Activated T-helper 1 cell treated with Interleukin-2 at 50 U/mL for 16 hours (primary cell): ENCODE measurements at places on chromosomes 7 and 10.

DNA sequence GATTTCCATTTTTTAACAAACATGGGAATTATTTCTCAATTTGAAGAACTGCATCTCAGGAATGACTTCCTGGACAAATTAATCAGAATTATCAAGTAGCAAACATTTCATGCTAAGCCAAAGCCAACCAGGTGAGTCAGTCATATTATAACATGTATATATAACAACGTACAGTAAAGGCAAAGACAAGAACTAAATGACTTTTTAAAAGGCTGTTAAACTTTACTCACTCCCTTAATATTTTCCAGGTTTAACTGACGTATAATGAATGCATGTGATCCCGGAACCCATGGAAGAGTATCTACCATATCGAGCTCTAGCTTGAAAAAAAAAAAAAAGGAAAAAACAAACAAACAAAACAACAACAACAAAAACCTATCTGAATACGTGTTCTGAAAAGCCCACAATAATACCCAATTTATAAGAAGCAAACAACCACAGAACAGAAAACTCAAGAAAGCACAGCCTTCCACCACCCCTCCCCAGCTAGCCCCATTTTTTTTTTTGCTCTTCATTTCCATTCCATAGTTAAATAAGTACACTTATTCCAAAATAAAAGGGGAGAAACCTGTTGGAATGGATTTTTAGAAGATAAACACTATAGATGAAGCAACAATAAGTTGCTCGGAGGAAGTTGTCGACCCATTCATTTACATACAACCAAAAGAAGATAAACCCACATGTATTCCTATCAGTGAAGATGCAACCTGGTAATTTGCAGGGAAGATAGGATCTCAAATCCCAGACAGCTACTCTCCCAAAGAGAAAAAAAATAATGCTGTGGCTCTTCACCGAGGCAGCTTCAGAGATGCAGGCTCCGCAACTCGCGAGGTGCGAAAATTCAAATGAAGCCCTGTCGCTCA, 537 bp downstream of the NAPEPLD start:
- DNase-seq, result no peak

DNA sequence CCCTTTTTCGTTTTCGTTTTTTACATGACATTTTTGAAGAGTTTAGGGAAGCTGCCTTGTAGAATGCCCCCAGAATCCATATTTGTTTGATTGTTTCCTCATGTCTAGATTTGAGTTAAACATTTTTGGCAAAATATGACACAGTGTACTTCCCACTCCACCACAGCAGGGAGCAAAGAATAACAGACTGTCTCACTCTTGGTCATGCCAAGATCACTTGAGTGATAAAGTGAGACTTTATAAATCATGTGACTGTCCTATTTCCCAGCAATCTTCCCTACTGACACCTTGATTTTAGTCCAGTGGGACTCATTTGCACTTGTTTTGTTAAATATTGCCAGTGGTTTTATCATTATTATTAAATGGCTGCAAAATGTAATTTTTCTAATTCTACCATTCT, 44.4 kb upstream of the USP6NL start:
- DNase-seq, result no peak

DNA sequence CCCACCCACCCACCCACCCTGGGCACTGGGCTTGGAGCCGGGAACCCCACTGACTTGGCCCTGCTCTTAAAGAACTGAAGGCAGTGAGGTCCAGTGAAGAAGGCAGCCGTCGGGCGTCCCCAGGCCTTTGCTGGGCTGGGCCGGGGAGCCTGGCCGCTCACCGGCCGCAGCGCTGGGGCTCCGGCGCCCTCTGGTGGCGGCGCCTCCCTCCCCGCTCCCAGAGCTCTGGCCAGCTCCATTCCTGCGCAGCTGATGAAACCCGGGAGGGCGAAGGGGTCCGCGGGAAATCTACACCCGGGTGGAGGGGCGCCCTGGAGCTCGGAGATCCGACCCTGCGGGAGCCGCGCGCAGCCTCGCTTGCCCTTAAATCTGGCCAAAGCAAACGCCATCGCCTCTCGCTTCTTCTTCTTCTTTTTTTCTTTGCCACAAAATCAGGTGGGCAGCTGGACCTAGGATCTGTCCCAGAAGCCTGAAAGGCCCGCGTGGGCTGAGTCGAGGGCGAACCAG, 1.7 kb upstream of the CXCL12 start:
- DNase-seq, result no peak

DNA sequence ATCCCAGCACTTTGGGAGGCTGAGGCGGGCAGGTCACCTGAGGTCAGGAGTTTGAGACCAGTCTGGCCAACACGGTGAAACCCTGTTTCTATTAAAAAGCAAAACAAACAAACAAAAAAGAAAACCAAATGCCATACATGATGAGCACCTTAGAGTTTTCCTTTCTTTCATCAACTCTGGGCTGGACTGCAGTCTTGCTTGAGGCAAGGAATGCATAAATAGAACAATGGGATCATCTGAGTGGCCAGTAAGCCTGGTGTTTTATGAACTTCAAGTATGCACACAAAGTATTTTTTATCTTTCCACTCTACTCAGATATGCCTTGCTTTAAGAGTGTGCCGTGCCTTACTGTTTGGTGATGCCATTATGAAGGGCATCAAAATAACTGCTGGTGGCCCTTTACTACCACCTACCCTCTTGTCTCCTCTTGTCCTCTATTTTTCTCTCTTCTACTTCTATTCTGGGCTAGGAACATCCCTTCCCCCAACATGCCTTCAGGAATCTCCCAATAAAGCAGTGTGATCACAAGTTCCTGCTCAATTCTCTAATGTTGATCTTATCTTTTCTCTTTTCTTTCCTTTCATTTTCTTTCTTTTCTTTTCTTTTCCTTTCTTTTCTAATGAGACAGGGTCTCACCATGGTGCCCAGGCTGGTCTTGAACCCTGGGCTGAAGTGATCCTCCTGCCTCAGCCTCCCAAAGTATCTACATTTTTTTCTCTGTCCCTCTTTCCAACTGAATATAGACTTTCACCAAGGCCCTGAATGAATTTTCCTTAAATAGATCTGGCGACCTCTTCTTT, 10.2 kb downstream of the SCD start:
- DNase-seq, result no peak

DNA sequence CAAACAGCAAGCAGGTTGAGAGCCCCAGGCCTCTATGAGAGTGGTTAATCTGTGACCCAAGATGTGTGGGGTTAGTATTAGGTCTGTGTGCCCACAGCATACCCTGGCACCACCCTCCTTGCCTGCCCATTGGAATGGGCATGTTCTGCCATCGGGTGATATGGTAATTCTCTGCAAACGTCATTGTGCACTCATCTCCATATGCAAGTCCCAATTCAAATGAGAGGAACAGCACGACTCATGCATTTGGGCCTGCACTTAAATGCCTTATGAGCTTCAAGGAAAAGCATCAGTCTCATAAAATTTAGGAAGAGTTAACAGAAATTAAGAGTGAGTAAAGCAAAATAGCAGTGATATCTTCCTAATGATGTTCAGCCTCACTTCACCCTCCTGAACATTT, 133.9 kb upstream of the FGFR2 start:
- no peak for DNase-seq

DNA sequence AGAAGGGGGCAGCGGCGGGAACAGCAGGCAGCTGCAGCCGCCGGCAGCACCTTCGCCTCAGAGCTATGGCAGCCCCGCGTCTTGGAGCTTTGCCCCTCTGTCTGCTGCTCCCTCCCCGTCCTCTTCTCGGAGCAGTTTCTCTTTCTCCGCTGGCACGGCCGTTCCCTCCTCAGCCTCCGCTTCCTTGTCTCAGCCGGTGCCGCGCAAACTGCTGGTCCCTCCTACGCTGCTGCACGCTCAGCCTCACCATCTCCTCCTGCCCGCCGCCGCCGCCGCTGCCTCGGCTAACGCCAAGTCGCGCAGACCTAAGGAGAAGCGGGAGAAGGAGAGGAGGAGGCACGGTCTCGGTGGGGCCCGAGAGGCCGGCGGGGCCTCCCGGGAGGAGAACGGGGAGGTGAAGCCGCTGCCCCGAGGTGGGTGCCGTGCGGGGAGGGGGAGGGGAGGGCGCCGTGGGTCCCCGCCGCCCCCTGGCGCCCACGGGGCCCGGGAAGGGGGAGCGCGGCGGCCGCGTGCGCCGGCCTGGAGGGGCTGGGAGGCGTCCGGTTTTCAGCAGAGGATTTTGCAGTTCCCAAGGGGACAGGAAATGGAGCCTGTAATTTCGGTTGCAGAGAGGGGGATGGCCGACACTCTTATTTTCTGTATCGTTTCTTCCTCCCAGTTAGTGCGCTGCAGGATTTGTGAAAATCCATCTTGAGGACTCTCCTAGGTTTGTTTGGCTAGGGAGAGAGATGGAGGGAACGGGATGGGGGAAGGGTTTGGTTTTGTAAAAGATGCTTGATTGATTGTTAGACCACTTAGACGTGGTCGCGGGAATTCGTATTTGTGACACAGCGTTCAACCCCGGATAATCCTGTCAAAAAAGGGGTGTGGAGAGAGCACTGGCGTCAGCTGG, 630 bp downstream of the RSBN1L start:
- DNase-seq, result peak; percentile 35

GRCh38 chr7:44259547-44260457, 59.0 kb downstream of the YKT6 start:
- DNase-seq, result no peak

GRCh38 chr10:113292743-113293142, 260.1 kb upstream of the HABP2 start:
- no peak for DNase-seq

GRCh38 chr10:91220954-91221675, 652 bp downstream of the PCGF5 start:
- no peak for DNase-seq

GRCh38 chr10:33661580-33662336, 327.3 kb upstream of the NRP1 start:
- DNase-seq, result no peak
